ENCODE measurements at places on chromosomes 11 and 22.
A peak's percentile ranks its signal among the peaks of the same experiment; 100 is the strongest.

DNA sequence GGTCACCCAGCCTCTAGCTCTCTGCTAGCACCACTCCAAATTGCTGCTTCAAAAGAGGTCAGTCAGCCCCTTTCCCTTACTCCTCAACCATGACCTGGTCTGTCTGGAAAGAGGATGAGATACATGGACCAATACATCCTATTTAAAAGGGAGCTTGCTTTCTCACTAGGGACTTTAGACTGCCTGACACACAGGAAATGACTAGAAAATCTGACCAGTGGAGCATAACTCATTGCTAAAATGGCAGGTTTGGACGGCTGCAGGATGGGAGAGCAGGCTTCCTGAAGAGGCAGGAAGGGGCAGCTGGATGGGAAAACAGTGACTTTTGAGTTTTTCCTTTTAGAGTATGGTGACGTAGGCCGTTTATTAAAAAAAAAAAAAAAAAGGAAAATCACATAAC lies 25.3 kb downstream of the STIM1 start:
- DNase-seq: no peak

DNA sequence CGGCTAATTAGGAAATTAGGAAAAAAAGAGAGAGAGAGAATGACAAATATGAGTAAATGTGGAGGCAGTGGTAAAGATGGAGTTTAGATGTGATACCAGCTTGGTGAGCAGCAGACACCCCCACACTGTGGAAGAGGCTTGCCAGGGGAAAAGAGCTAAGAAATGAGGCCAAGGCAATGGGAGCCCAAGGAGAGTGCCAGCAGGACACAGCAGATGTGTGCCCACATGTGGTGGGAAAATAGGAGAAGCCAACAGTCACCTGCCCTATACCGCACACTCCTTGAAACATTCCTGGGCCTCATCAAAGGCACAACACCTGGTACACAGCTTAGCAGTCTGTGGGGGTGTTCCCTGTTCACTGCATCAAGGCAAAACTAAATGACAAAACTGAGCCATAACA lies 104.9 kb downstream of the FAM76B start:
- no peak for DNase-seq

DNA sequence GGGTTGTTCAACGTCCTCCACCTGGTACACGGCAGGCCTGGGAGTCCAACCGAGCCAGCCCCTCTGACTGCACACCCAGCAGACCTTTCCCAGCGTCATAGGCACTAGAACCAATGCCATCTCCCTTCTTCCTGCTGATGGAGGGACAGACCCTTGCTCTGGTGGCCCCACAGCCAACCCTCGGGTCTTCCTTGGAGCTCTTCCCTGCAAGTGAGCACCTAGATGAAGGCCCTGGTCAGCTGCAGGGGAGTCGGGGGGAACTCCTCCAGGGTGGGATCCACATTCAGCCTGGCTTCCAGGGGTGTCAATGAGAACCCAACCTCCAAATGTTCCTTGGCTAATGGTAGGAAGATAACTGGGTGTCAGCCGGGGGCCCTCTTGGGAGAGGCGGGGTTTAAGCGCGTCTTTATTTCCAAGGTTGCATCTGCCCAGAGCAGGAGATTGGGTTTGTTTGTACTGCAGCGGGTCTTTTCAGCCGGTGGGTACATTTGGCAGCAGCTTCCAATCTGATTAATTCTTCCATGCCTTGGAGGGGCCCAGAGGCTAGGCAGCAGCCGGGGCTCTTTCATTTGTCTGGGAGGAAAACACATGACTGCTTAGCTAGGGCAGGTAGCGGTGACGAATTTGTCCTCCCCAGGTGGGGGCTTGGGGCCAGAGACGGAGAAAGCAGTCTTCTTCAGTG lies 56.0 kb upstream of the SHISAL1 start:
- DNase-seq: no peak

GRCh38 chr22:29144786-29145160 lies 60.9 kb upstream of the EMID1 start:
- no peak for DNase-seq

DNA sequence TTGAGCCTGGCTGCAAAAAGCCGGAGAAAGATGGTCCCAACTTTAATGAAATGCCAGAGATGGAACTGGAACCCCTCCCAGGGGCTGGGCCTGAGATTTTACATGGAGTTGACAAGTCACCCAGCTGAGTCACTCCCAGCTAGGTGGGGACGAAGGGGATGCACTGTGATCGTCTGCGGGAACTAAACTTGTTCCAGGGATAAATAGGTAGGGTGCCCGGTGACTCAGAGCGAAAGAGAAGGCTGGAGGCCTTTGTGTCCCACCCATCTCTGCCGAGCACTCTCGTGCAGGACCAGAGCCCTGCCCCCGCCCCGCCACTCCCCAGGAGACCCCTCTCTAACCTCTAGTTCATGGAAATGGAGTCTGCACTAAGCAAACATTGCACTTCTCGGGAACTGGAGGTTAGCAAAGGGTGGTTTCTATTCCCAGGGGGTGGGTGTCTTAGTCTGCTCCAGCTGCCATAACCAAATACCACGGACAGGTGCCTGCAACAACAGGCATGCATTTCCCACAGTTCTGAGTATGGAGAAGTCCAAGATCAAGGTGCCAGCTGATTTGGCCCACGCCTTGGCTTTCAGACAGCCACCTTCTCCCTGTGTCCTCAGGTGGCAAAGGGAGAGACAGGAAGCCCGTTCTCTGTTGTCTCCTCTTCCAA lies 60.7 kb upstream of the FADD start:
- DNase-seq: no peak

DNA sequence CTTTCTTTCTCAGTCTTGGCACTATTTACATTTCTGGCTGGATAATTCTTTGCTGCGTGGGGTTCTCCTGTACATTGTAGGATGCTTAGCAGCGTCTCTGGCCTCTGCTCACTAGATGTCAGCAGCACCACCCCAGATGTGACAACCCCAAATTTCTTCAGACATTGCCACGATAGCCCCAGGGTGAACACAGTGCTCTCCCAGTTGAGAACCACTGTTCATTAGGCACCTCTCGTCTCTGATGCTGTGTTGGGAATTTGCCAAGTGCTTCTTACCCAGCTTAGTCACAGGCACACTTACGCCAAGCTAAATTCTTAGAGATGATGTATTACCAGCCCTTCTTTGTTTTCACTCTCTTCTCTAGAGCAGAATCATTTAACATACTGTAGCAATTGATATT lies 9.4 kb downstream of the TRIM6 start:
- DNase-seq: no peak

DNA sequence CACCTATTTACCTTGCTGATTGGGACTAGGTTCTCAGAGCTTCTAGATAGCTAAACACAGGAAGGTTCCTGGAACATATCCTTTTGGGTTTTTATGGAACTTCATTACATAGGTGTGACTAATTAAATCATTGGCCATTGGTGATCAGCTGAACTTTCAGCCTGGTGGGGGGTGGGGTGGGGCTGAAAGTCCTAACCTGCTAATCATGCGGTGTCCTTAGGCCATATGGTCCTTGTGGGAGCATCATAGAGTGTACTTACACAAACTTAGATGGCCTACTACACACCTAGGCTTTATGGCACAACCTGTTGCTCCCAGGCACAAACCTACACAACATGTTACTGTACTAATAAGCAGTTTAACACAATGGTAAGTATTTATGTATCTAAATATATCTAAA lies 8.6 kb upstream of the SELENOH start:
- no peak for DNase-seq

- no peak for DNase-seq
These were observed 291.0 kb downstream of the BRD1 start for GRCh38 chr22:49536571-49537131.

DNA sequence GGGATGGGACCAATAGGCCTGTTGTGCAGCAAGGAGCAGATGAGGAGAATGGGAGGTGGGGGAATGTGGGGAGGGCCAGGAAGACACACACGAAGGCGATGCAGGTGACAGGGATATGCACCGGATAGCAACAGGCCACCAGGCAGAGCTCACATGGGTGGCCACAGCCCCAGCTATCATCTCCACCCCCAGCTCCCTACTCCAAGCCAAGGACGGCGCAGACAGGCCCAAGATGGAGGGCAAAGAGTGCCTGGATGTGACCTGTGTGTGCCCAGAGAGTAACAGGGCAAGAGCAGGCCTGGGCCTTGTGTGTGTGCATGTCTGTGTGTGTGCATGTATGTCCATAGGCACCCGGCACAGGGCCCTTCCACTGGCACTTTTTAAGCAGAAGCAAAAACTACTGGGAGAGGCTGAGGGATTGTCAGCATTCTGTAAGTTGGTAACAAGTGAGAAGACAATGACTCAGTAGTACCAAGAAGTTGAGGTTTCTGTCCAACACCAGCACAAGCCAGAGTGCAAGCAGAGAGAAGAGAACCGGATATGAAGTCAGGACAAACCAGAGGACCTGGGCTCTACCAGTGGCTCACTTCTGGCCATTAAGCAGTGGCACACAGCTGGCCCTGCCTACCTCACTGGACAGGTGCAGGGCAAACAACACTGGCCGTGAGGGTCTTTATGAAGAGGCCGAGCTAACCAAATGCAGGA lies 36.4 kb downstream of the NRXN2 start:
- DNase-seq: no peak

DNA sequence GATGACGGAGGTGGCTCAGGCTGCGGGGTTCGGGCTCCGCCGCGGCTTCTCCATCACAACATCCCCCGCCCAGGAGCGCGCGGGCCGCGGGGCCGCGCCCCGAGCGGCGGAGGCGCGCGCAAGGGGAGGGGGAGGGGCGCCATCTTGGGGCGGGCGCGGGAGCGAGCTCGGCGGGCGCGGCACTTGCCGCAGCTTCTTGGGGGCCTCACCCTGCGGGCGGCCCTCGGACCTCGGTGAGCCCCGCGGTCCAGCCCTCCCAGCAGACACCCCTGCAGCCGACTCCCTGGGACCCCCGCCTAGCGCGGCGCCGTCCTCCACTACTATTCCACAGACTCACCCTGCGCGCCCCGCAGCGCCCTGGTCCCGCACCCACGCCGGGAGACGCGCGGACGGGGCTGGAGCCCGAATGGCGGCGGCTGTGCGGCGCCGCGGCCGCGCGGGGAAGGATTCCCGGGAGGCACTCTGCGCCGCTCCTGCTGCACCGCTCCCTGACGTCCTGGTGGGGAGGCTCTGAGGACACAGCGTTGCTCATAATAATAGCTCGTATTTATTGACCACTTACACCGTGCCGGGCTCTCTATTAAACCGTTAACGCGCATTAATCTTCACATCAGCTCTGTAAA lies at the start of gene APBB1:
Gene APBB1 (minus strand): TSS at position 86 of the 623 bp plus-strand sequence. CDS start 7,747 bp downstream, outside the sequence.
- peak; percentile 61 for DNase-seq

GRCh38 chr11:123505546-123506299 lies 75.7 kb downstream of the GRAMD1B start:
- no peak for DNase-seq

GRCh38 chr11:63805844-63806415 lies 7.3 kb upstream of the SPINDOC start:
- no peak for DNase-seq

DNA sequence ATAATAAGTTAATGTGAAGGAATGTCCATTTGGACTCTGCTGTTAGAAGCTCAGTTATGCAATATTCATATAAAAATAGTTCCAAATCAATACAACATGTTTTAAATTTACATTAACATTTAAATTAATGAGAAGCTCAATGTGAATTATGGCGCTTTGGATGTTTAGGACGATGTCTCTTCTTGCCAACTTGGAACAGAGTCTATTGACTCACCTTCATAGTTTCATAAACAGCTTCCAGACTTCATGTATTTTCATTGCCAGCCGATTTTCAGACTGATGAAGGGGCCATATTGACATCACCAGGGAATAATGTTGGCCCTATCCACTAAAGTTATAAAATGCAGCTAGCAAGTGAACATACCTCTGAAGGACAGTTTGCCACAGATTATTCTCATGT lies 1136.2 kb downstream of the LRRC4C start:
- no peak for DNase-seq

DNA sequence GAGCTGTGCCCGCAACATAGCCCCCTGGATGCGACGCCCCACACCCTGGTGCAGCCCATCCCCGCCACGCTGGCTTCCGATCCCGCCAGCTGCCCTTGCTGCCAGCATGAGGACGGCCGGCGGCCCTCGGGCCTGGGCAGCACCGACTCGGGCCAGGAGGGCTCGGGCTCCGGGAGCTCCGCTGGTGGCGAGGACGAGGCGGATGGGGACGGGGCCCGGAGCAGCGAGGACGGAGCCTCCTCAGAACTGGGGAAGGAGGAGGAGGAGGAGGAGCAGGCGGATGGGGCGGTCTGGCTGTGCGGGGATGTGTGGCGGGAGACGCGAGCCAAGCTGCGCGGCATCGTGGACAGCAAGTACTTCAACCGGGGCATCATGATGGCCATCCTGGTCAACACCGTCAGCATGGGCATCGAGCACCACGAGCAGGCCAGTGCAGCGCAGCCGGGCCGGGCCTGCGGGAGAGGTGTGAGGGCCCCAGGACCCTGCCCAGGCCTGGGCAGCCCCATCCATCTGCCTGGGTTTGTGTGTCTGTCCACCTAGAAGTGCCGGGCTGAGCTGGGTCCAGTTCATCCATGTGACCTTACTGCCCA lies 79.0 kb downstream of the CACNA1I start:
- DNase-seq: no peak

DNA sequence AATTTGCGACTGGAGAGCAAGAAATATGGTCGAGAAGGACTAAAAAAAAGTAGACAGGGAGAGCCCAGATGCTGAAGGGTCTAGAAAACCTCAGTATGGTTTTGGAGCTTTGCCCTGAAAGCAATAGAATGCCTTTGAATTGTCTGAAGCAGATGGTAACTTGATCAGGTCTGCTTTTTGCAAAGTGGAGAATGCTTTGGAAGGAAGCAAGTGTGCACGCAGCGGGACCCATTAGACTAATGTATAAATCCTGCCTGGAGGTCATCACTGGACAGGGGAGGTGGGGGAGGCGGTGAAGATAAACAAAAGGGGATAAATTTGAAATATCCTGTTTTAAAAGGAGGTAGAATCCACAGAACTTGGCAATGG lies 757 bp upstream of the HINFP start:
- DNase-seq: no peak

DNA sequence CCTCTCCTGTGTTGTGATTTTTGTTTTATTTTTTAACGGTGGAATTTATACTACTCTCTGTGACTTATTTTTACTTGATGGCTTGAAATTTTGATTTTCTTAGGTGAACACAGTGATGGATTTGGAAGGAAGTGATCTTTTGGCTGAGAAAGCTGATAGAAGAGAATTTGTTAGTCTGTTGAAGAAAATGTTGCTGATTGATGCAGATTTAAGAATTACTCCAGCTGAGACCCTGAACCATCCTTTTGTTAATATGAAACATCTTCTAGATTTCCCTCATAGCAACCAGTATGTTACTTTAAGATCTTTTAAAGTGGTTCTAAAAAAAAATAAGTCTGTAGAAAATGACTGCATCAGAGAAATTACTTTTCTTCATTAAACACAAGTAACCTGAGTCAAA lies 82.1 kb downstream of the HIPK3 start:
- DNase-seq: no peak

GRCh38 chr11:34905666-34906065 lies 10.5 kb downstream of the APIP start:
- DNase-seq: no peak

GRCh38 chr11:128724891-128725611 lies 31.2 kb downstream of the FLI1 start:
- DNase-seq: no peak
